Fibroblast of the aortic adventitia (primary cell): ENCODE measurements at places on chromosomes 2 and 18. TPM values are rescaled to one million over a fixed set of nuclear protein-coding genes. Genes with fewer than 3 reads are reported as not detected.

ANO7 gene
- total RNA-seq = 1.1 and 1.7 TPM in 2 replicates

CARF gene
- total RNA-seq = 14.0 and 14.2 TPM in 2 replicates

C2orf66 gene
- 0.27 TPM in 1 of 2 replicates, not detected in the other for total RNA-seq

- peak; percentile 77 for DNase-seq
Measured at GRCh38 chr2:174971868-174972781, 33.1 kb downstream of the CHN1 start.

GRCh38 chr2:241308267-241308666, 7.2 kb downstream of the HDLBP start:
- DNase-seq = peak; percentile 23

- no peak for DNase-seq
Measured at GRCh38 chr2:226832061-226832460, 3.8 kb upstream of the RHBDD1 start.

DNA sequence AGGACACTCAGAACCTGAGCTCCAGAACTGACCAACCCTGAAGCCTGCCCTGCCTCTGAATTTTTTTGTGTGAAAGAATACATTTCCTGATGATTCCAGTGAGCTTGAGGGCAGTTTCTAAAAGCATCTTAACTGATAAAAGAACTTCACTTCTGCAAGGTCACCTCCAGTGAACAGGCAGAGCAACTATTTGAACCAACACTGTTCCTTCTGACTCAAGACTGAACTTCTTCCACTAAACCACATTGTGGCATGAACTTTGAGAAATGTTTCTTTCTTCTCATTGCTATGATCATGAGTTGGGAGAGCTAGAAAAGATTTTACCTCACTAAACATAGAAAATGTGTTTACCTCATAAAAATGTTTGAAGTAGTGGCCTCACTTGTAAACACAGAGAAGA, 83.8 kb upstream of the SERTAD2 start:
- DNase-seq = no peak

GRCh38 chr2:46634905-46635304, 155.5 kb downstream of the TMEM247 start:
- no peak for DNase-seq

GRCh38 chr18:44852818-44853217, 172.1 kb downstream of the SETBP1 start:
- peak; percentile 39 for DNase-seq

- DNase-seq = no peak
Measured at GRCh38 chr18:33010149-33010548, 237.3 kb upstream of the KLHL14 start.

DNA sequence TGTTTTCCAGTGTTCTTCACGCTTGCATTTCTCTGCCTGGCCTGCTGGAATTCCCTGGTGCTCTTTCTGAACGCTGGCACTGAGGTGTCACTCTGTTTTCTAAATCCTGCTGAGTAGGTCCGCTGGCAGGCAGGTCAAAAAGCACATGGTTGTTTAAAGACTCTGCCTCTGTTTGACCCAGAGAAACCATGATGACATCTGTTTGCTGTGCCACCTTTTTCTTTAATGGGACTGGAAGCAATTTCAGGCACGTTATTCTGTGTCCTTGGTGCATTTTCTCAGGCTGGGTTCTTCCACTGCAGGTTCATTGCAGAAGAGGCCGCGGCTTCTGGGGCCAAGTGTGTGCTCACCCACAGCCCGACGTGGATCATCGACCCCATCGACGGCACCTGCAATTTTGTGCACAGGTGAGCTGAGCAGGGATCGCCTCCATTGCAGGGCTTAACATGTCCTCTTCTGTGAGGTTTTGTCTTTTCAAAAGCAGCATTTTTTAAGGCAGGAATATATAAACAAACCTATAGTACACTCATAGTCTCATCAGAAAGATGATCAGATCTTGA, 28.4 kb downstream of the IMPA2 start:
- DNase-seq = no peak

DNA sequence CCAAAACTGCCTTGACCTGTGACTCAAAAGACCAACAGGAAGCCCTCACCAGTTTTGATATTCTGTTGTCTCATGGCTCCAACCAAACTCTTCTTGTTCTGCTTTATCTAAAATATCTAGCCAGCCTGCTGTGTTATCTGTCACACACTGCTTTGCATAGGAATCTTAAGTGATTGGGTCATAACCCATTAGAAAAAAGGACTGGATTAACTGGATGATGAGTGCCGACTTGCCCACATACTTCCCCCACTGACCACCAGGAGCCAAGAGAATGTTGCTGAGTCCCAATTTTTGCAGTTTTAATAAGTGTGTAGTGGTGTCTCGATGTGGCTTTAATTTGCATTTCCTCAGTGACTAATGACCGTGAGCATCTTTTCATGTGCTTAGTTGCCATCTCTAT, 6.5 kb downstream of the MOGAT1 start:
- no peak for DNase-seq

DNA sequence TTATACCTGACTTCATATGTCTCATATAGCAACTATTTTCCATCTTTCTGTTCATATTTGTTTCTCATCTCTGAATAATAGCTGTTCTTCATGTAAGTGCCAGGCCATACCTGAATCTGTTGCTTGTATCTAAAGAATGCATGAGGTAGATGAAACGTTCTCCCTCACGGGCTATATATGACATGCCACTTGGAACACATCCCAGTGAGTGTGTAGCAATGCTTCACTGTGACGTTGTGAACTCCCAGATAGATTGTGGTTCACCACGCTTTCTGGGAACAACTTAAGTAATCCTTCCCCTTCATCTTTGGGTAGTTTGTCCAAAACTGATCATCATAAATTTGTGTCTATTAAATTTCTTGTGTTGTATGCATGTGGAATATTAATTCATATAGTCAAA, 60.1 kb downstream of the RDH14 start:
- DNase-seq = peak; percentile 86

GRCh38 chr2:140550821-140551220, 1580.0 kb downstream of the LRP1B start:
- DNase-seq = no peak

DNA sequence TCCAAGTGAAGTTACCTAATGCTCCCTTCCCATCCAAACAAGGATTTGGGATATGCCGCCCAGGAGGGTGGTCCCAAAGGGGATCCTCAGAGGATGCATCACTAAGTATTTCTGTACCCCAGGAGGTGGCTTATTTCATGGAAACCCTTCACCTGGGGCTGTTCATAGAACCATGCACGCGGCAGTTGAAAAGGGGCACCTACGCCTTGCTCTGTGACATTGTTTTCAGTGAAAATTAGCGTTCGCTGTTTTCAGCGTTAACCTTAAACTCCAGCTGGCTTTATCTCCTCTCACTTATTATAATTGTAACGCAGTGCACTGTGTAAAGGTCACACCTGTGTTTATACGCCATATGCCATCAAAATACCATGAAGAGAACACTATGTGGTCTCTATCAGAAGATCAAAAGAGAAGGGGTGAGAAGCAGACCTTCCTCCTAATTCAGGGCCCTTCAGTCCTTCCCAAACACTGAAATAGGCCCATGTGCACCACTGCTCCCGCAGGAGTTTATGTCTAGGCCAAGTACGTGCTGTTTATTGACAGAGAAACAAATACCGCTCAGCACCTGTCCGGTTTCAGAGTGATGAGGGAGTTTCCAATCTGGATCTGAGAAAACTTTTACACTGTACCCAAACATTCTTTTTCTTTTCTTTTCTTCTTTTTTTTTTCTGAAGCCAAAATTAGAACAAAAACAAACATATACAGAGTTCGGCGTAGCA, 162.1 kb downstream of the BCL2 start:
- DNase-seq = no peak

- no peak for DNase-seq
Measured at GRCh38 chr18:79067611-79068010, 1.6 kb upstream of the ATP9B start.

DNA sequence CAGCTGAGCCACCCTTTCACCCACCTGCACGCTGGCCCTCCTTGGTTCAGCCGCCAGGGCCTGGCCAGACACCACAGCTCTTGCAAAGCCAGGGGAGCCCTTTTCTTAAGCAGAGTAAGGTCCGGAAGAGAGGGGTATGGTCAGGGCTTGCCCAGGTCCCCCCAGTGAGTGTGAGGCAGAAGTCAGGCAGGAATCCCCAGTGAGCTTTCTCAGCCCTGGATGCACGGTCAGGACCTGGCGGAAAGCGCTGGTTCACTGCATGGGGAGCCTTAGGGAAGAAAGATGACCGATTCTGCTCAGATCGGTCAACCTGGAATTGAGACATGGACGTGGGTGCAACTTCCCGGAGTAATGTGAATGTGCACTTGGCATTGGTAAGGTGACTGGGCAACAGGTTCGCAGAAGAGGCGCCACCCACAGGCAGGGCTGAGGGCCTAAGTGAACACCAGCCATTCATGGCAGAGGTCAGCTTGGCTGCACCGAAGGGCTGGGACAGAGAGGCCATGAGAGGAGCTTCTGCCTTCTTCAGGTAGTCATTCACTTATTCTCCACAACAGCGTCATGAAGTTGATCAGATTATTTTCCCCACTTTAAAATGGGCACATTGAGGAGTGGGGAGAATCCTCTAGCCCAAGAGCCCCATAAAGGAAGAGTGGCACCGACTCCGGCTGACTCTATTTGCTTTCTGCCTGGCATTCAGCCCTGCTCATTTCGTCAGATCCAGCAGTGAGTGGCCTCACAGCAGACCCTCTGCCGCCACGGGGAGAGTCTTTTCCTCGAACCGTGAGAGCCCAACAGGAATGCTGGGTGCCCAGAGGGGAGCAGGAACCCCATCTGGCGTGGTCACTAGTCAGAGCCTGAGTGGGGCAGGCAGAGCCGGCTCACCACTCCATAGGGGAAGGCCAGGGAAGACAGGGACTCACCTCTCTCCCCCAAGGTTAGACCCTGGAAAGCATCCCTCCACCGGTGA, 35.8 kb downstream of the SCTR start:
- DNase-seq = no peak

DNA sequence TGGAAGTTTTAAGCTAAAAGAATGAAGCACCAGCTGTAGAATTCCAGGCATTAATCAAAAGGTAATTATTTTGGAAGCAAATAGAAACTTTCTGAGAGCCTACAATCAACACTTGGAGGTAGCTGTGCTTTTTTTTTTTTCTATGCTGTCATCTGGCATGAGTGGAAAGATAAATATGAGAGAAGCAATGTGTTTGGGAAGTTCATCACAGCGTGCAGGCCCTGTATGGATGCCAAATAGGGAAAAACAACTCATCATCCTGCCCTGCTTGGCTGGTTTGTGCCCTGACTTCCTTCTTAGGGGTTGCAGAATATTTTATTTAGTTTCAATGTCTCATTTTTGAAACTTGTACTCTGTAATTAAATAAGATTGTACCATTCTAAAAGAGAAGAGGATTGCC, 437.4 kb downstream of the PIK3C3 start:
- peak; percentile 8 for DNase-seq

- no peak for DNase-seq
Measured at GRCh38 chr2:4465671-4466070, 762.3 kb downstream of the DCDC2C start.

DNA sequence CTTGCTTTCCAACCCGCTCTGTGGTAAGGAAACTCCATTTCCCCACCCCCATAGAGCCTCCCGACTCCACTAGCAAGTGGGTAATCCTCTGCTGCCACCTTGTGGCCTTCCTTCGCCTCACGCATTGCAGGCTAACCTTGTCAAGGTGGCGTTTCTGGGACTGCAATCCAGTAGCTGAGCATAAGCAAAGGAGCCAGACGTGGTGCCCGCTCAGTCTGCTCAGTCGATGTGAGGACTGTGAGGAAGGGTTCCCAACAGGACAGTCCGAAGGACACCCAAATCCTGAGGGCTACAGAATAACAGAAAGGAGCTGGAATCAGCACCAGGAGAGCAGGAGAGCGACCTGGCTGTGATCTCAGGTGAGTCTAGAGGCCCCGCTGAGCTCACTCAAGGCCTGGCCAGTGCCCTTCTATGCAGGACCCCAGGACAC, 144.2 kb downstream of the SUCLG1 start:
- peak; percentile 75 for DNase-seq

- DNase-seq = peak; percentile 42
Measured at GRCh38 chr2:121898483-121898882, 143.0 kb downstream of the TSN start.

GRCh38 chr2:68431316-68431972, 35.6 kb downstream of the FBXO48 start:
- no peak for DNase-seq

GRCh38 chr18:70085641-70086040, 119.8 kb downstream of the RTTN start:
- DNase-seq = no peak

DNA sequence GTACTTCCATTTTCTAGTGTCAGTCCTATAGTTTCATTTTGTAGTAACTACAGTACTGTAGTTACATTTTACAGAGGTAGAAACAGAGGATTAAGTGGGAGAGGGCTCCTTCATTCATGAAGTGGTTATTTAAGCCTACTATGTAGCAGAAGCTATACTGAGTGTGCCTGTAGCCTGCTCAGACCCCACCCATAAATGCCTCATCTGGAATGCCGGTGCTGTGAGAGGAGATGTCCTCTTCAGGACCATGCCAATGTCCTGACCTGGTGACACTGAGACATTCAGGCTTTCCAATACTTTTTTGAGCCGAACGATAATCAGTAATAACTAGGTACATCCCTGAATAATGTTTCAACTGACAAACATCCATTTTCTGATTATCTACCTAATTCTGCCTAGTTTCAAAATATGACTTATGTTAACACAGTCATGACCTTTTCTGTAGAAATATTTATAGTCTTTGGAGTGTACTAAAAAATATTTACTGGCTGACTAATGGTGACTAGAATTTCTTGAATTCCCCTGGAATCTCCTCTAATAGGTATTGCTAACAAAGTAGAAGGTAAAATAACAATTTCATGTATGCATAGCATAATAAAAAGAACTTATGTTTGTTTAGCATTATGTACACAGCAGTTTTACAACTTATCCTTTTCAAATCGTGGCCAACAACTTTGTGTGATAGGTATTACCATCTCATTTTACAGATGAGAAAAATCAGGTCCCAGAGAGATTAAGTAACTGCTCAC, 10.2 kb upstream of the ARHGAP28 start:
- DNase-seq = no peak
